Bronchial smooth muscle cell (primary cell): ENCODE measurements at places on chromosomes 16 and 17. TPM values are rescaled to one million over a fixed set of nuclear protein-coding genes. Genes with fewer than 3 reads are reported as not detected.

CMTM1 gene
- total RNA-seq: 0.95 and 1.5 TPM in 2 replicates

TAC4 gene
- not detected in 2 replicates for total RNA-seq

C17orf67 gene
- total RNA-seq: 0.32 and 0.60 TPM in 2 replicates

RTN4RL1 gene
- total RNA-seq: 0.43 and 0.47 TPM in 2 replicates

PPL gene
- total RNA-seq: 33.4 and 46.3 TPM in 2 replicates

HAP1 gene
- total RNA-seq: under 0.01 and 0.26 TPM in 2 replicates

CD79B gene
- 0.09 and 0.16 TPM in 2 replicates for total RNA-seq

KCNJ2 gene
- total RNA-seq: 26.5 and 52.5 TPM in 2 replicates

CDC6 gene
- total RNA-seq: 0.94 and 1.7 TPM in 2 replicates

METTL2A gene
- 13.6 and 14.2 TPM in 2 replicates for total RNA-seq

CCDC182 gene
- not detected in 2 replicates for total RNA-seq

GNG13 gene
- total RNA-seq: not detected in 2 replicates

PRSS36 gene
- 0.17 and 0.47 TPM in 2 replicates for total RNA-seq

RDM1 gene
- 0.16 TPM in 1 of 2 replicates, not detected in the other for total RNA-seq

USP6 gene
- total RNA-seq: under 0.01 TPM in 1 of 2 replicates, not detected in the other

CFAP20 gene
- 21.7 and 25.1 TPM in 2 replicates for total RNA-seq

ZPBP2 gene
- total RNA-seq: not detected in 2 replicates

PSMD3 gene
- total RNA-seq: 56.8 and 63.4 TPM in 2 replicates

SSTR5 gene
- not detected in 2 replicates for total RNA-seq

BCAR1 gene
- total RNA-seq: 17.5 and 18.5 TPM in 2 replicates

RNF151 gene
- not detected in 2 replicates for total RNA-seq

CCL4 gene
- total RNA-seq: not detected in 2 replicates

LRRC75A gene
- 1.4 and 2.7 TPM in 2 replicates for total RNA-seq

OR4D1 gene
- total RNA-seq: not detected in 2 replicates

C17orf107 gene
- 3.2 and 3.5 TPM in 2 replicates for total RNA-seq

NPIPA8 gene
- total RNA-seq: 0.16 and 10.9 TPM in 2 replicates
